ENCODE measurements at places on chromosomes 12 and 14.
A peak's percentile ranks its signal among the peaks of the same experiment; 100 is the strongest.

DNA sequence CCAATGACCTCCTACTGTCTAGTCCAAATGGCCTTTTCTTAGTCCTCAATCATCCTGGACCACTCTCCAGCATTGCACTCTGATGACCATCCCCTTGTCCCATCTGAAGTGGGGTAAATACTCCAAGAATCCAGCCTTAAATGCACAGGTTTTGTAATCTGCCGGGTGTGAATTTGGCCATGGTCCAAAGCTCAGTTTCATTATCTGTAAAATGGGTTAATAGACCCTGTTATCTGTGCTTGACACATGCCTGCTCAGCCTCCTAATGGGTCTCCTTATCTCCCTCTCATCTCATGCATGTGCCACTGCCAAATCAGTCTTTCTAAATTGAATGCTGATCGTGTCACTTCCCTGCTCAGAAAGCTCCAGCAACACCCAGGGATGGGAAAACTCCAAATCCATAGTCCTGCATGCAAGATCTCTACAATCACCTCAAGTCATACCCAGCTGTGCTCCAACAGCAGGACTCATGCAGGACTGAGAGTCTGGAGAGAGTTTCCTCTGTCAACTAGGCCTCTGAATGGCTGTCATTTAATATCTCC lies 22.3 kb downstream of the LGR5 start:
- DNase-seq, result no peak

- DNase-seq, result no peak
Observed at GRCh38 chr12:78559416-78559815, 305.2 kb upstream of the SYT1 start.

GRCh38 chr12:104197264-104197663 lies 18.3 kb upstream of the TXNRD1 start:
- no peak for DNase-seq

GRCh38 chr14:85310491-85311272 lies 219.3 kb upstream of the FLRT2 start:
- DNase-seq, result no peak

GRCh38 chr12:117098024-117098360 lies 1.2 kb downstream of the TESC start:
- DNase-seq, result no peak

- DNase-seq, result no peak
Observed at GRCh38 chr12:122159882-122160281, 14.1 kb downstream of the IL31 start.

DNA sequence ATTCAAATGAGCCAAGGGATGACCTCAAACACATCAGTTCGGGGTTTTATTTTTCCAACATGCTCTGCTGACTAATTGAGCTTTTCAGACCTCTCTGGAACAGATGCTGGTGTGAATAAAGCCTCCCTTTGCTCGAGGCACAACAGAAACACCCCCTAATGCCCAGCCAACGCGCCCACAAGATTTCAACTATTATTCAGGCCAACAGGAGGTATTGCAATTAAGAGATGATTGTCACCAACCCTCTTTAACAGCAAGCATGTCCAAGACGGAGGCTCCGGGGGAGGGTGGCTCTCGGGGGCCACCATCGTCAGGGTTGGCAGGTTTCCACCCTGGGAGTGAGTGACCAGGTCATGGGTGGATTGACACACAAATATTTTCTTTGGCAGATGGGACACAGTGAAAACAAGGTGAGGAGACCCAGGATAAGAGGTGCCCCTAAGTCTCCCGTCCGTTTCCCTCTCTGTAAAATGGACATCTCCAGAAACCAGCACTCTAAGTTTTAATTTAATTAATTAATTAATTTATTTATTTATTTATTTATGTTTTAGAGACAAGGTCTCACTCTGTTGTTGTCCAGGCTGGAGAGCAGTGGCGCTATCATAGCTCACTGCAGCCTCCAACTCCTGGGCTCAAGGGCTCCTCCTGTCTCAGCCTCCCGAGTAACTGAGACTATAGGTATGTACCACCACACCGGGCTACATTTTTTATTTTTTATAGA lies 56.1 kb downstream of the MAP1LC3B2 start:
- no peak for DNase-seq

GRCh38 chr12:120012067-120012621 lies 23.1 kb downstream of the BICDL1 start:
- DNase-seq, result peak; percentile 44

DNA sequence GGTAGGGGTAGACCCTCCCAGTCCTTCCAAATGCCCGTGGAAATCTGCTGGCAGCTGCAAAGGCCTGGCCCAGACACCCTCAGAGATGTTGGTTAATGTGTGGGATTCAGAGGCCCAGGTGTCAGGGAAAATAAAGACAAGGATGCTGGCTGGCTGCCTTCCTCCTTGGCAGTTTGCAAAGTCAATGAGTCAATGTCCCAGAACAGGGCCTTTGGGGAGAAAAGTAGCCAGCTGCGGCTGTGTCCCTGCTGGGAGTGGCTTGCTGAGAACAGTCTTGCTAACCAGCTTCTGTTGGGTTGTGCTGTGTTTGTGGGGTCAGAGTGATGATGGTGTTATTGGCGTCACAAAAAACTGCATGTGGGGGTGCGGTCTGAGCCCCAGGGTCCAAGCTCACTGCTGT lies 29.2 kb downstream of the GLRX5 start:
- no peak for DNase-seq

GRCh38 chr12:48281811-48282210 lies 68.9 kb downstream of the ZNF641 start:
- no peak for DNase-seq

- no peak for DNase-seq
Observed at GRCh38 chr12:110935588-110935987, 15.2 kb upstream of the MYL2 start.

- DNase-seq, result no peak
Observed at GRCh38 chr12:77070800-77071449, 5.6 kb upstream of the E2F7 start.

DNA sequence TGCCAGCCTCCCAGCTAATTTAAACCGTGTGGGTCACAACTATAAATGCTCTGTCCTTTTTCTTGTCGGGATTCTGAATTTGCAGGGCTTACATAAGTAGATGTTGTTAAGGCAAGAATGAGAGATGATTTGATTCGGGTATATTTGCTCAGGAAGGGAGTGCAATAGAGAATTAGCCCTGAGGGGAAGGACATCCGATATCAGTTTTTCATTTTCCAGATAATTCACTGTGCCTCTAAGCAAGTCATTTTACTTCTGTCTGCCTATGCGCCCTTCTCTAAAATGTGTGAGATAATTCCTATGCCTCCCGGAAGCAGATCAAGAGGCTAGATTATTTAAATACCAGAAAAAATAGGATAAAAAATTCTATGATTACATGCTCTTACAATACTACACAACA lies 300.5 kb downstream of the RMST start:
- DNase-seq, result no peak
